ENCODE measurements at places on chromosomes 3 and 15. TPM values are rescaled to one million over a fixed set of nuclear protein-coding genes. Genes with fewer than 3 reads are reported as not detected.

Gene PLCH1
- polyA plus RNA-seq: 0.38 TPM

Gene MKRN2OS
- 1.7 TPM for polyA plus RNA-seq

Gene ZWILCH
- polyA plus RNA-seq: 26.9 TPM

Gene RPL39L
- 18.4 TPM for polyA plus RNA-seq

Gene C3orf20
- 0.10 TPM for polyA plus RNA-seq

Gene NT5DC2
- polyA plus RNA-seq: 156 TPM

Gene SPATA12
- 0.09 TPM for polyA plus RNA-seq

Gene GABRA5
- polyA plus RNA-seq: 0.27 TPM

Gene A4GNT
- 1.5 TPM for polyA plus RNA-seq

Gene IDH2
- polyA plus RNA-seq: 198 TPM

Gene TTC23
- 34.9 TPM for polyA plus RNA-seq

Gene ADCY5
- polyA plus RNA-seq: 10.4 TPM

Gene MUC20
- 42.1 TPM for polyA plus RNA-seq

Gene COL7A1
- polyA plus RNA-seq: 28.7 TPM

Gene P2RY1
- polyA plus RNA-seq: 3.4 TPM

Gene INKA1
- polyA plus RNA-seq: 12.0 TPM

Gene SEMA4B
- 35.9 TPM for polyA plus RNA-seq

Gene ECE2
- not detected for polyA plus RNA-seq

Gene LRRC49
- 23.1 TPM for polyA plus RNA-seq

Gene APOD
- 9.3 TPM for polyA plus RNA-seq

Gene ATP8B4
- 3.3 TPM for polyA plus RNA-seq

Gene PIGX
- 34.3 TPM for polyA plus RNA-seq

Gene NR2F2
- polyA plus RNA-seq: 726 TPM

Gene ROBO2
- polyA plus RNA-seq: 90.1 TPM

Gene CPNE9
- 0.15 TPM for polyA plus RNA-seq

Measured in left renal pelvis (tissue), 4 donors.